ENCODE measurements at places on chromosomes 13 and 19. TPM values are rescaled to one million over a fixed set of nuclear protein-coding genes. Genes with fewer than 3 reads are reported as not detected.
A peak's percentile ranks its signal among the peaks of the same experiment; 100 is the strongest.

DNA sequence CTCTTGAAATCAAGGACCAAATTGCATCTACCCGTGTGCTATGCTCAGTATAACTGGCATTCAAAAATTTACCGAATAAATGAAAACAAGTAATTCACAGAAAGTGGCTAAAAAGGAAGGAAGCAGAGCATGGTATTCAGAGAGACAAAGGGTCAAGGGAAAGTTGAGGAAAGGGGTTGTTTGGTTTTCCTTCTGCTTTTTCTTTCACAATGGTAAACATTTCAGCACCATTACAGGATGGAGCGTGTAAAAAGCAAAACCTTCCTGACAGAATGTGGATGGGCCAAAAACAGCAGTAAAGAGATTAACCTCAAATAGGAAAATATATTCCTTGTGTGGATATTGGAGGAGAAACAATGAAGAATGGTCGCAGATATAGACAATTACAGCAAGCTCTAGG, 14.8 kb downstream of the DIAPH3 start:
- DNase-seq, result no peak

PRDX2 gene
- 247 TPM for polyA plus RNA-seq

DNA sequence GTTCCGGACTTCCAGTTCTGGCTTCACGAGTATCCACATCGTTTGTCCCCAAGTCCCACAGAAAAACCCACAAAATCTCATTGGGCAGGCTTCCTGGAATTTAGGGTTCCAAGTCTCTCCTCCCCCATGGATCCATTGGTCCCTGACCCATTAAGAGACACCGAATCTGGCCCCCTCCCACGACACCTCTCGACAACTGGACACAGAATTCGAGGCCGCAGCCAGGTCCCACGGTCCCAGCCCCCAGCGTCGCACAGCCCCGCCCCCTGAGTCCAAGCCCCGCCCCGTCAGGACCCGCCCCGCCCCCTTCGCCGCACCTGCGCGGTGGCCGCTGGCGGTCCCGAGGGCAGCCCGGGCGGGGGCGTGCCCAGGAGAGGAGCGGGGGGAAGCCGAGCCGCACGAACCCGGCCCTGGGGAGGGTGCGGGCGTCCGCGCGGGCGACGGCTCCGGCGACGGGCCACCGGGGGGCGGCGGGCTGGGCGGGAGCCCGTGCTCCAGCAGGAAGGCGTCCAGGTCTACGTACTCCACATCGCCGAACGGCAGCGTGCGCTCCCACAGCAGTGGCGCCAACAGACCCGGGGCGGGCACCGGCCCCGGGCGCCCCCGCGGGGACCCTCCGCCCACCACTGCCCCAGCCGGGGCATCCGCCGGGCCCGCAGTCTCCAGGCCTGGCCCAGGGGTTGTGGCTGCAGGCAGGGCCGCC, 1.8 kb downstream of the DBP start:
- DNase-seq, result peak; percentile 55

GRCh38 chr19:55654868-55655647, at the start of gene U2AF2:
Gene U2AF2 (plus strand): TSS chr19:55655035. CDS start chr19:55655105, 70 bp downstream.
- DNase-seq, result peak; percentile 99

GRCh38 chr19:17337675-17338432, 501 bp downstream of the GTPBP3 start:
- DNase-seq, result no peak

- no peak for DNase-seq
These were observed 66.8 kb downstream of the STK24 start for GRCh38 chr13:98510156-98510509.

DNA sequence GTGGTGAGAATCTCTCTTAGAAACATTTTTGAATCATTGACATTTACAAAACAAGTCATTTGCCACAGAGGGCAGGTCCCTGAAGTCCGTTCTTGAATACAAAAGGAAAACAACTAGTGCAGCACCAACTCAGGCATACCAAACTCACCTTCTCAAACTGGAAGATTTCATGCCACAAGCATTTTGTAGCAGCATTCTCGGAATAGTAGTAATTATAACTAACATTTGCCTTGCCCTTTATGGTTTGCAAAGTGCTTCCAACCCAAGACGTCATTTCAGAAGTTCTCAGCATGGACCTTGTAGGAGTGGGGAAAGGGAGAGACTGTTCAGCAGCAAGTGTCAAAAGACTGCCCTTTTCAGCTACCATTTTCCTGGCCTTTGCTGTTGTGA, 344.6 kb downstream of the RFC3 start:
- DNase-seq, result no peak

PSG1 gene
- polyA plus RNA-seq, result not detected

MIDN gene
- 64.0 TPM for polyA plus RNA-seq

IZUMO2 gene
- polyA plus RNA-seq, result 1.8 TPM

DNA sequence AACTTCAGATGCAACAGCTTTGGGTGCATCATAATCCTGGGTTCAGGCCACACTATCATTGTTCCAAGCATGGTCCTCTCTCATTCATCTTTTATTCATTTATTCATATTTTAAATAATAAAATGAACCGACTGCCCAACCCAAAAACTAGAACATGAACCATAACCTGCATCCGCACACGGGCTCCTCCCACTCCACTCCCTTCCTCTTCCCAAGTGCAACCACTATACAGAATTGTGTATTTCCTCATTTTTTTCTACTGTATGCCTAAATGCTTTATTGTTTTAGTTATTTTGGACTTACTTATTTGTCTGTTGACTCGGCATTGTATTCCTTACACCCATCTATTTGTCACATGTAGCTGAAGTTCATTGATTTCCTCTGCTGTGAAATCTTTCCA, 30.7 kb upstream of the POMP start:
- DNase-seq, result no peak

- DNase-seq, result peak; percentile 40
These were observed 758 bp upstream of the TECR start for GRCh38 chr19:14528419-14529253.

DNA sequence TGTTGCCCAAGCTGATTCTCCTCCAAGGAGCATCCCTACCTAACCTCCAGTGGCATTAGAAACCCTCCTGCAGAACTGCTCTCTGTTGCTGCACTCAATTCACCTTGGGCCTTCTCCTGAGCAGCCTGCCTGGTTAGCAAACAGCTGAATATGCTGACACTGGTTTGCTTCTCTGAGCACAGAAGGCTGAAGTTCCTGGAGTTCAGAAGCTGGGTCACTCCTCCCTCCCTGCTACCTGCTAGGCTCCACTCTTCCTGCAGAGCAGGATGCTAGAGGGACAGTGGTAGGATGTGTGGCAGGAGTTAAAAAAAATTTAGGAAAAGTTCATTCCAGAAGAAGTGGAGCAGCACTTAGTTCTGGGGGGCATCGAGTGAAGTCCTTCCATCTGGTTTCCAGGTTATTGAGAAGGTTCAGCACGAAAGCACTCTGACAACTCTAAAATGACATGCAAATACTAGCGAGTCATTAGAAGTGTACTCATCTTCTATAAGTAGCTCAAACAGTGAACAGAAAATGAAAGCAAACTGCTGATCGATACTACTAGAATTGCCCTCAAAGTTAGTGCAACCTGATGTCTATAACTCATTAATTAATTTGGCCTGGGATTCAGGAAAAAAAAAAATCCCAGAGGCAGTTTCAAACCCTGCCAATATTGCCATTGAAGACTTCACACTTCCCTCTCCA, 293.7 kb downstream of the POU4F1 start:
- no peak for DNase-seq

GRCh38 chr13:99655351-99656091, 154.2 kb downstream of the TM9SF2 start:
- DNase-seq, result no peak

NXNL1 gene
- not detected for polyA plus RNA-seq

DNA sequence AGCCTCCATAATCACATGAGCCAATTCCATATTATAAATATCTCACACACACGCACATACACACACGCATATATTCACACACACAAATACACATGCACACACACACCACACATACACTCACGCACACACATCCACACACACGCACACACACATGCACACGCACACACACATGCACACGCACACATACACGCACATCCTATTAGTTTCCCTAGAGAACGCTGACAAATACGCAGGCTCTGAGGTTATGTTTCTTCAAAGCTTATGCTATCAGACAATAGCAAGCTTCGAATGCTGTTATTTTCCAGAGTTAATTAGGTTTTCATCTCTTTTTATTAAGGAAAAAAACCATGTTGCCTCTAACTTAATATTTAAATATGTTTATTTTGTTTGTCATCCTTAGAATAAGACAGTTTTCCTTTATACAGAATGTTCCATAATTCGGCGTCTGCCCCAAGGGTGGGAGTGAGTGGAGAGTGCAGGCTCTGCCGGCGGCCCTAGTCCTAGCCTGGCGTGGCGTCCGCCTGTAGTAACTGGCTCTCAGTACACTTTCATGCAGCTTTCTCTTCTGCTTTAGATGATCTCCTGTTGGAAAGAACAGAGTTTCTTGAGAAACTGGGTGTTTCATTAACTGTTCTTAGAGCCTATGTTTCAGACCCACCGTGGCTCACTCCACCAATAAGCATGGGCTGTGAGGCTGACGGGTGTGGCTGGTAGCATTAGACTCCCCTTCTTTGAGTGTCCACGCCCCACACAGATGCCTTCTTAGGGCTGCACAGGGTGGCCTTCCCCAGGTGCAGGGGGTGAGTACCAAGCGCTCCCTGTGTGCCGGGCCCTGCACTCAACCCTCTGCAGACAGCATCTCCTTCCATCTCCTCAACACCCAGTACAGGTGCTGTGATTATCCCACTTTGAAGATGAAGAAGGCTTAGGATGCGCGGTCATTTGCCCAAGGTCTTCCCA, 30.4 kb upstream of the ANKRD10 start:
- no peak for DNase-seq

LENG9 gene
- polyA plus RNA-seq, result 3.2 TPM

GRCh38 chr19:30896554-30896953, 452.7 kb downstream of the TSHZ3 start:
- no peak for DNase-seq

- no peak for DNase-seq
These were observed 154.2 kb downstream of the TNFRSF19 start for GRCh38 chr13:23724196-23724970.

GRCh38 chr19:12913851-12914690, 5.0 kb downstream of the SYCE2 start:
- peak; percentile 54 for DNase-seq

DNA sequence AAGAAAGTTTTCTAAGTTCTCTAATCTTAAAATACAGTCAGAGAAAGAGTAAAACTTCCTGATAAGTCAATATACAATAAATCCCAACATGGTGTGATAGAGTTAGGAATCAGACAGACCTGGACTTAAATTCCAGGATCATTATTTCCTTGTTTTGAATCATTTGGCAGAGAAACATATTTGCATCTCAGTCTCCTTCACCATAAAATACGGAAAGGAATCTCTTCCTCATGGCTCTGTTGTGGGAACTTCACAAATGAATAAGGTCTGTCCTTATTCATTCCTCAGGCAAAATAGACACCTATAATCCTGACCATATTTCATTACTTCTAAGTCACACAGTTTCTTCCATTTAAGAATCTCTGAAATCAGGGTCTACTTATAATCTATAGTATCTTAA, 19.3 kb upstream of the SERP2 start:
- DNase-seq, result no peak

DNA sequence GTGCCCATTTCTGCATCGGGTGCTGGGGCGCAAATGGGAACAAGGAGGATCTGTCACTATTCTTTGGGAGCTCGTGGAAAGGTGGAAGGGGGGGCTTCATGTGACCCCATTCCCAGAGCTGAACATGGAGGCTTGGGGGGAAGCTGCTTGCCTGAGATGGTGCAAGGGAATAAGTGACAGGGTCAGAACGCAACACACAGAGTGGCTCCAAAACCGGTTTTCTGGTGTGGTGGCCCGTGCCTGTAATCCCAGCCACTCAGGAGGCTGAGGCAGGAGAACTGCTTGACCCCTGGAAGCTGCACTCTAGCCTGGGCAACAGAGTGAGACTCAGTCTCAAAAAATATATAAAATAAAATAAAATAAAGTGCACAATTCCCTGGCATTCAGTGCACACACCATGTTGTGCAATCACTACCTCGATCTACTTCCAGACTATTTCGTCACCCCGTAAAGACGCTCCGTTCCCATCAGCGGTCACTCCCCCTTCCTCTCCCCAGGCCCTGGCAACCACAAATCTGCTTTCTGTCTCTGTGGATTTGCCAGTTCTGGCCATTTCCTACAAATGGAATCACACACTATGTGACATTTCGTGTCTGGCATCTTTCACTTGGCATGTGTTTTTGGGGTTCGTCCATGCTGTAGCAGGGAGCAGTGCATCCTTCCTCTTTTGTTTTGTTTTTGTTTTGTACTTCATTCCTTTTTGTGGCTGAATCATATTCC, 18.2 kb upstream of the COMP start:
- DNase-seq, result peak; percentile 42

DNA sequence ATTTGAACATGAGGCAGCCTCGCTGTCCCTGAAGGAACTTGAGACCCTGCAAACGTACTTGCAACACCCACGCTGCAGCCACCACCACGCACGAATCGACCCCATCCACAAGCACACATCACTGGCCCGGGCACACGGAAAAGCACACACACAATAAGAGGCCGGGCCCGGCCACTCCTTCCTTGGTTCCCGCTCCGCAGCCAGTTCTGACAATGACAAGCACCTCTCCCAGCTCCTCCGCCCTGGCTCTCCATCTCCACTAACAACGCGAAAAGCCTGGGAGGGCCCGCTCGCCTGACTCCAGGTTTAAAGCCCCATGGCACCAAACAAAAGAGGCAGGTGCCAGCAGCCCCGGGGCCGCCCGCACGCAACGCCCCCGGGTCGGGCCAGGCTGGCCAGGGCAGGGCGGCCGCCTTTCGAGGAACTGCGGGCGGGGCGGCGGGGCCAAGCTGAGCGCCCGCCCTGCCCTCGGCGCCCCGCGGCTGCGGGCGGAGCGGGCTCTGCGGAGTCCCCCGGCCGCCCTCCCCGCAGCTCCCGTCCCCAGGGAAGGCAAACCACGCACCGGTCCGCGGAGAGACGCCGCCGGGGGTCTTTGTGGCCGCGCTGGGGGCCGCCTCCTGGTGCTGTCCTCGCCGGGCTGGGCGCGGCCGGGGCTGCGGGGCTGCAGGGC, 495 bp downstream of the DCLK1 start:
- DNase-seq, result peak; percentile 76

- DNase-seq, result no peak
These were observed 12.5 kb upstream of the MAP1S start for GRCh38 chr19:17706750-17707181.

GRCh38 chr19:42487032-42487797, 41.1 kb downstream of the CEACAM1 start:
- no peak for DNase-seq

DNA sequence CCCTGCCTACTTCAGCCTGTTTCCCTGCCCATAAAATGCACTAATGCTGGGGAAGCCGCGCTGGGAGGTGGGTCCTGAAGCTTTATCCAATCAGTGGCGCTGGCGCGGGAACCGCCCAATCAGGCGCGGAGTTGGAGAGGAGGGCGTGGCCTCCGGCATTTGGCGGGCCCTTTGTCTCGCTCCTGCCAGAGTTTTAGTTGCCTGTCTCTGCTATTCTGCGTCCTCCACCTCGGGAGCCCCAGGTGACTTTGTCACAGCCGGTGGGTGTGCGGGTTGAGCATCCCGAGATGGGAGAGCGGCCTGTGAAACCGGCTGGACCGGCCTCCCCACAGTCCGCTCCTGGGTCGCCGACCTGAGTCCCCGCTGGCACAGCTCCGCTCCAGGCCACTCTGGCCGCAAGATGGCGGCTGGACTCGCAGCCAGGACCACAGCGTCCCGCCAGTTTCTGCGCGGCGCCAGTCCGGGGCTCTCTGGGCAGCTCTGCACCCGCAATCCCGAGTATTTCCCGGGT, 30.7 kb upstream of the ZNF429 start:
- DNase-seq, result peak; percentile 92

All from left lung (tissue), 14 donors.